ENCODE measurements at places on chromosomes 13 and 19. TPM values are rescaled to one million over a fixed set of nuclear protein-coding genes. Genes with fewer than 3 reads are reported as not detected.
A peak's percentile ranks its signal among the peaks of the same experiment; 100 is the strongest.

GRCh38 chr13:42275098-42275471 lies 3.1 kb downstream of the AKAP11 start:
- DNase-seq = peak; percentile 84

- DNase-seq = no peak
Measured at GRCh38 chr19:39160889-39161672, 35.5 kb downstream of the PAK4 start.

- no peak for DNase-seq
Measured at GRCh38 chr19:4744451-4745174, 21.0 kb upstream of the DPP9 start.

DNA sequence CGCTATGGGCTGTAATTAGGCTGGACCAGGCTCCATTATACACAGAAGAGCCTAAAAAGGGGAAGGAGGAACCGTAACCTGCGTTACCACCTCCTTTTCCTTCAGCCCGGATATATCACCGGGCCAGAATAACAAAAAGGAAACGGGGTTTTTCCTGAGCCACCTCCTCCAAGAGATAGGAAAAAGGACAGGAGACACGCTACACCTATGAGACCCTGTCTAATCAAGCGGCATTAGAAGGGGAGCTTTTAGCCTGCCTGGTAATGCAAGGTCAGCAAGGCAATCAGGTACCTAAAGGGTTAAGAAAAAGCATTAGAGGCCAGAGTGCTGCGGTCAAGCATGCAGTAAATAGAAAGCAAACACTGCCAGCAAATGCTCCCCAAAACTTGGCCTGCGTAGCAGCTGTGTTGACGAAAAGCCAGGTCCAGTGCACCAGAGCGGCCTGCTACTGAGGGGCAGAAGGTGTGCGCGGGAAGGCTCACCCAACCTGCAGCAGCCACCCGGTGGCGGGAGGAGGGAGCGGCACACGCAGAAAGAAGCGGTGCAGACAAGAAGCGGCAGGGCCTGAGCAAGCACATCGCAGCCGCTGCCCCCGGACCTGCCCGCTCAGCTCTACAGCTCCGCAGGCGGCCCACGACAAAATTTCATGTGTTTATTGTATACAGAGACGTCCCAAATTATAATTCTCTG lies 1466.1 kb downstream of the UQCRFS1 start:
- DNase-seq = no peak

GRCh38 chr13:100443278-100443997 lies 145.2 kb downstream of the GGACT start:
- no peak for DNase-seq

DNA sequence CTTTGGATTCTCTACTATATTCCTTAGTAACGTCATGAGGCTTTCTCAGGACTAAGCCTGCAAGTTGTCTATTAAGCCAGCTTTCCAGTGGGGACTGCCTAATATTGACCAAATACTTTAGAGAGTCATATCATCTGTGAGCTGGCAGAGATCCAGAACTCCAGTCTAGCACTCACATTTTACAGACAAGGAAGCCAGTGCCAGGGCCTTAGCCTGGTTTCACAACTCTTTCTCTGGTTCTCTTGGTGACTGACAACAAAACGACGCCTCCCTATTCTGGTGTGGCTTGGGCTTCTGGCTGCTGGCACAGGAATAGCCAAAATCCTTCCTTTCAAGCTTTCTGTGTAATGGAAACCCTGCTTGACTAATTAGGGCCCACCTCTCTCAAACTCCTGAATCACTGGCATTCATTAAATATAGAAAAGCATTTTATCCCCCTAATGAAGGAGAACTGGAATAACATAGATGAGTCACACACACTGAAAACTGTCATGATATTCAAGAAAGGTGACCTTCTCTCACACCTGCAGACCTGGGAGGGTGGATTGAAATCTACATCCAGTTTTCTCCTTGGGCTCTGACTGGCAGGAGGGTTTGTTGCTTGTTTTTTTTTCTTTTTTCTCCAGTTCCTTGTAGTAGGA lies 75.2 kb upstream of the UBL3 start:
- no peak for DNase-seq

GRCh38 chr13:70894258-70894657 lies 786.0 kb upstream of the KLHL1 start:
- DNase-seq = no peak

GRCh38 chr19:15551293-15552004 lies 43.1 kb downstream of the CYP4F22 start:
- peak; percentile 66 for DNase-seq

DNA sequence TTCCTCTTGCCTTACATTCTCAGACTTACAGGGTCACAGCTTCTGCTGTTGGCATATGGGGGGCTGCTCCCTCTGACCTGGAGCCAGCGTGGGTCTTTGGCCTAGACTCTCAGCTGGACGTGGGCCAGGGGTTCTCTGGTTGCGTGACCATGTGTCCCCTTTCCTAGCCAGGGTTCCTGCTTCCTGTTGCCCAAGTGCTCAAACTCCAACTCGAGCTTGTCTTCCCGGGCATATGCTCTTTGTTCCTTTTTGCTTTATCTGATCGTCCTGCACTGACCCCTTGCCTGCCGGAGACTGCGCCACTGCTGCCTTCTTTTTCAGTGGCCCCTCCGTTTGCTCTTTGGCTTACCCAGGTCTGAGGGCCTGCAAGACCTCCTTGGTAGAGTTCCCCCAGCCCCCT lies 25.3 kb upstream of the GPR183 start:
- DNase-seq = no peak

GRCh38 chr13:99873832-99874430 lies 97.6 kb downstream of the ZIC5 start:
- DNase-seq = no peak

DNA sequence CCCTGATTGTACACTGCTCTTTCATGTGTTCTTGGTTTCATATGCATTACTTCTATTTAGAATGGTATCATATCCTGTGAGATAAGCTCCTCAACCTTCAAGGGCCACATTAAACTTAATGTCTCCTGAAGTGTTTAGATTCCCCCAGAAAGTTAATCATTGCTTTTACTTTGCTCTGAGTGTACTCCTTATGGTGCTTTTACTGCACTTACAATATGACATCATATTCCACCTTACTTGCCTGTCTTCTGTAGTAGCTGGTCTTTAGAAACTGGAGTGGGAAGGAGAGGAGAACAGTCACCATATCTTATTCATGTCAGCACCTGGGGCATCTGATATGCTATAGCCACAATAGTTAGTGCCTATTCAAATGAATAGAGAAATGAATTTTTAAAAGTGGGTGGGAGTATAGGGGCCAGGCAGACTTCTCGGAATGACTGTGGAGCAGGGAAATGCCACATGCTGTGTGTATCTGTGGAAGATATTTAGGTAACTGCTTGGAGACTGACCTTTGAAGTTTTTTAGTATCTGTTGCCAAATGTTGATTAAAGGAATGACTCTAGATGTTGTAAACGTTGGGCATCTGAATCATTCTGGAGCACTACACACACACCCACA lies 40.2 kb downstream of the SLAIN1 start:
- DNase-seq = no peak

GRCh38 chr19:3129112-3129511 lies 6.7 kb upstream of the GNA15 start:
- DNase-seq = peak; percentile 48

- no peak for DNase-seq
Measured at GRCh38 chr13:30585748-30586262, 31.9 kb upstream of the USPL1 start.

DNA sequence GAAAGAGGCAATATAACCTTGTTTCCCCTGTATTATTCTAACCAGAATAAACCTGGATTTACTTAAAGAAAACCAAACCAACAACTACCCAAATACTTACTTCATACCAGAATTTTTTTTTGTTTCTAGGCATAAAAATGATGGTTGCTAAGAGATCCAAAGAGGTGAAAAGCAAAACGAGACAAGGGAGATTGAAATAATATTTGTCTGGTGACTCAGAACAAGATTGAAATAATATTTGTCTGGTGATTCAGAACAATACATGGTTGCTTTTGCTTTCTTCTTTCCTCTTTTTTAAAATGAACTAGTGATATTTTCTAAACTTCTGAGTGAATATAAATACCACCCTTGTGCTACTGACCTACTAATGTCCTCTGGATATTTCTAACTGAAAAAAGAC lies 592.9 kb downstream of the KCTD12 start:
- DNase-seq = no peak

- DNase-seq = no peak
Measured at GRCh38 chr19:10142701-10143375, 23.1 kb upstream of the EIF3G start.

DNA sequence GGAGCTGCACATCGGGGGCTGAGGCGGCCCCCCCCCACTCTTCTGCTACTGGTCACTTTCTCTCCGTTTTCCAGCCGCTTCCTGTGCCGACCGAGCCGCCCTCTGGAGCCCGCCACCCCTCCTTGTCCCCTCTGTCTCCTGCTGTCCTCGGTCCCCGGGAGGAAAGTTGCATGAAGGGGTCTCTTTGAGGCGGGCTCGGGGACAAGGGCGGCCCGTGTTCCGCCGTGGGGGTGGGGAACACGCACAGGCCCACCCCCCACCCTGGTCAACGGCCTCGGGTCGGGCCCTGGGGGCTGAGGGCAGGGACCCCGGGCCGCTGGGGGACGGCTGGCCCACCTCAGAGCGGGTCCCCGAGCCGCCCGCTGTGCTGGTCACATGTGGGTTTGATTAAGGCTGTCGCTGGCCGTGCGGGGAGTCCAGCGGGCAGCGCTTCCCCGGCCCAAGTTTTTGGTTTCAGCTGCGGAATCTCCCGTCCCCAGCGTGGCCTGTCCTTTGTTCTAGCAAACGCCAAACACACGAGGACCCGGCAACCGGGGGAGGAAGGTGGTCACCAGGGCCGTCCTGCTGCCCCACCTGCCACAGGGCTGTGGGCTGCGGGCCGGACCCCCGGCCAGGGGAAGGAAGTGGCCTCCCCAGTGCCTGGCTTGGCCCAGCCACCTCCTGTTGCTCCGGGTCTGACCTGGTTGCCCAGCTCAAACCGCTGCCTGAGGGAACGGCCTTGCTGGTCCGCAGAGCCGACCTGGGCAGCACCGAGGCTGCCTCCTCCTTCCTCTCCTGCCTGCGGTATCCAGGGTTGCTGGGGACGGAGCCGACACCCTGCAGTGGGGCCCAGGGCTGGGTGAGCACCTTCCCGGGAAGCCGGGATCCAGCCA lies 1.9 kb downstream of the EFNA2 start:
- DNase-seq = peak; percentile 21

GSX1 gene
- total RNA-seq = not detected

SHC2 gene
- total RNA-seq = 0.19 TPM

CYP2A7 gene
- total RNA-seq = not detected

CGB7 gene
- not detected for total RNA-seq

NACC1 gene
- 25.9 TPM for total RNA-seq

SIGLEC12 gene
- not detected for total RNA-seq

ZNF527 gene
- 11.4 TPM for total RNA-seq

PEAK3 gene
- 0.90 TPM for total RNA-seq

RFPL4A gene
- not detected for total RNA-seq
